ENCODE measurements at places on chromosomes 5 and 9. TPM values are rescaled to one million over a fixed set of nuclear protein-coding genes. Genes with fewer than 3 reads are reported as not detected.

The GABRA1 gene
- not detected for total RNA-seq

The SLC4A9 gene
- not detected for total RNA-seq

The PPP3R2 gene
- total RNA-seq: not detected

The HAVCR2 gene
- 0.19 TPM for total RNA-seq

DNA sequence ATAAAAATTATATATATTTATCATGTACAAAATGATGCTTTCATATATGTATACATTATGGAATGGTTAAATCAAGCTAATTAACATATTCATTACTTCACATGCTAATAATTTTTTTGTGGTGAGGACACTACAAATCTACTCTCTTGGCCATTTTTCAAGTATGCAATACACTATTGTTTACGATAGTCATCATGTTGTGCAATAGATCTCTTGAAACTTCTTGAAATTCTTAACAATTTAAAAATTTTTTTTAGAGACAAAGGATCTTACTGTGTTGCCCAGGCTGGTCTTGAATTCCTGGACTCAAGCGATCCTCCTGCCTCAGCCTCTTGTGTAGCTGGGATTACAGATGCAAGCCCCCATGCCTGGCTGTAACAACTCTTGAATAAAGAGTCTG, 45.2 kb upstream of the SHOC1 start:
- H3K4me1 ChIP-seq: no peaks in the 10 kb centered on the region
- no peak overlapping the region for H3K27ac ChIP-seq
- no peaks in the 10 kb centered on the region for H3K36me3 ChIP-seq
- DNase-seq: no peak
- H3K4me3 ChIP-seq: no peak overlapping the region

- H3K4me3 ChIP-seq: no peak overlapping the region
- no peak overlapping the region for H3K27ac ChIP-seq
- no peaks in the 10 kb centered on the region for H3K36me3 ChIP-seq
- DNase-seq: no peak
These were observed 167.9 kb downstream of the HTR1A start for GRCh38 chr5:63794296-63794695.

DNA sequence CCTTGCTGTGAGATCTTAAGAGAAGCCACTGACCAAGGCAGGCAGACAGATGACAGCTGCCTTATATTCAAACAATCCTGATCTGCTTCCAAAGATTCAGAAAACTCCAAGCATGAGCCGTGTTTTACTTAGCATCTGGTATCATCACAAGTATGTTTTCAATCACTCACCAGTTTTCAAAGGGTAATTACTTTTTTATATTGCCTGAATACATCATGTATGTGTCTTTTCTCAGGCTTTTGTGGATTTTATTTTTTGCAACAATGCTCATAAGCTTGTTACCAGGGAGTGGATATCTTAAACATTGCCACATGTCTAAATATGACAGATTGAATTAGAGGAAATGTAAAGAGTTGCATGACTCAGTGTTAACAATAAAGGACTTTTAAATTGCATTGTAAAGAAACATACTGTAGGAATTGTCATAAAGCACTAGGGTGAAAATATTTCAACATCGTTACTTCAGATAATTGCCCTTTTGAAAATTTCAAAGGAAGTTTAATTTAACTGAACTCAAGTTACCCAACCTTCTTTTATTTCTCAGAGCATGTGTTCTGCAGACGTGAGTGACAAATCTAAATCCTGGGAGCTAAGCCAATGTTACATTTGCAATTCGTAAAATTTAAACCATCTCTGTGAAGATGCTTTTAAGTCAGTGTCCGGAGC, 326.1 kb downstream of the PLK2 start:
- no peak for DNase-seq
- H3K36me3 ChIP-seq: no peaks in the 10 kb centered on the region
- H3K4me1 ChIP-seq: no peaks in the 10 kb centered on the region

Measured in neural progenitor cell (in vitro differentiated cells).